HAP-1 (cell line): ENCODE measurements at places on chromosomes 2 and 18.

DNA sequence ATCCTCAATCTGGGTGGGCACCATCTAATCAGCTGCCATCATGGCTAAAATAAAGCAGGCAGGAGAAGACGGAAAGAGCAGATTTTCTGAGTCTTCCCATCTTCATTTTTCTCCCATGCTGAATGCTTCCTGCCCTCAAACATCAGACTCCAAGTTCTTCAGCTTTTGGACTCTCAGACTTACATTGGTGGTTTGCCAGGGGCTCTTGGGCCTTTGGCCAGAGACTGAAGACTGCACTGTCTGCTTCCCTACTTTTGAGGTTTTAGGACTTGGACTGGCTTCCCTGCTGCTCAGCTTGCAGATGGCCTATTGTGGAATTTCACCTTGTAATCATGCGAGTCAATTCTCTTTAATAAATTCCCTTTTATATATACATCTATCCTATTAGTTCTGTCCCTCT lies 36.6 kb downstream of the DIPK1C start:
- no peak for DNase-seq

- DNase-seq: no peak
These were observed 84.0 kb downstream of the LYPD6B start for GRCh38 chr2:149122516-149122915.

DNA sequence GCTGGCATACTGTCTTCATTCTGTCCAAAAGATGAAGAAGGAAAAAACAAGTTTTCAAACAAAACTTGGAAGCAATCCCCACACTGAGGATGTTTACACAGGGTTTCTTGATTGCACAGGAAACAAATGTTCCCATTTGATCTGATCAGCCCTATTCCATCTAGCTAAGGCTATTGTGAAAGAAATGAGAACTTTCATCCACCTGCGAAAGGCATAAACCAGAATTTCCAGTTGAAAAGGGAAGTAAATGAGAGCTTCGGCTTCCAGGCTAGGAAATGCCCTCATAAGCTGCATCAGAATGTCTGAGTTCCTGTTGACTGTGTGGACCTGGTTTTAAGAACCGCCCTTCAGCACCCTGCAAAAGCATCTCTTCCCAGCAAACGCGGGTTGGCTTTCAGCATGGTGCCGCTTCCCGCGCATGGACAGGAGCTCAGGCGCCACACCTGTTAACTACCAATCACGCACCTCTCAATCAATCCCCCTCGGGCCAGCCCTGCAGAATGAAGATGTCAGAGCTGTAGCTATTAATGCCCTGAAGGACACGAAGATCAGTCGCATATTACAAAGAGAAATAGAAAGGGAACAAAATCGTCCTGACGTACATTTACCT lies 850.4 kb downstream of the GALR1 start:
- DNase-seq: no peak

GRCh38 chr2:200735061-200735460 lies 76.6 kb upstream of the BZW1 start:
- DNase-seq: no peak

DNA sequence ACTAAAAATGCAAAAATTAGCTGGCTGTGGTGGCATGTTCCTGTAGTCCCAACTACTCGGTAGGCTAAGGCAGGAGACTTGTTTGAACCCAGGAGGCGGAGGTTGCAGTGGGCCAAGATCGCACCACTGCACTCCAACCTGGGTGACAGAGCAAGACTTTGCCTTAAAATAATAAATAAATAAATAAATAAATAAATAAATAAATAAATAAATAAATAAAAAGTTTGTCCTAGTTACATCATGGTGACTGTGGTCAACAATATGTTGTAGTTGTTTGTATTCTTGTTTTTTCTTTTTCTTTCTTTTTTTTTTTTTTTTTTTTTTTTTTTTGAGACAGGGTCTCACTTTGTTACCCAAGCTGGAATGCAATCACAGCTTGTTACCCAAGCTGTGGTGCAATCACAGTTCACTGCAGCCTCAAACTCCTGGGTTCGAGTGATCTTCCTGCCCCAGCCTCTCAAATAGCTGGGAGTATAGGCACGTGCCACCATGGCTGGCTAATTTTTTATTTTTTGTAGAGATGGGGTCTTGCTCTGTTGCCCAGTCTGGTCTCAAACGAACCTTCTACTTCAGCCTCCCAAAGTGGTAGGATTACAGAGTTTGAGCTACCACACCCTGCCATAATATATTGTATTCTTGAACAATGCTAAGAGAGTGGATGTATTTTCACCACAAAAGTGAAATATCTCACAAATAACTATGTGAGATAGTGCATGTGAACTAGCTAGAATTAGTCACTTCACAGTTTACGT lies 185.0 kb downstream of the PHLPP1 start:
- no peak for DNase-seq

DNA sequence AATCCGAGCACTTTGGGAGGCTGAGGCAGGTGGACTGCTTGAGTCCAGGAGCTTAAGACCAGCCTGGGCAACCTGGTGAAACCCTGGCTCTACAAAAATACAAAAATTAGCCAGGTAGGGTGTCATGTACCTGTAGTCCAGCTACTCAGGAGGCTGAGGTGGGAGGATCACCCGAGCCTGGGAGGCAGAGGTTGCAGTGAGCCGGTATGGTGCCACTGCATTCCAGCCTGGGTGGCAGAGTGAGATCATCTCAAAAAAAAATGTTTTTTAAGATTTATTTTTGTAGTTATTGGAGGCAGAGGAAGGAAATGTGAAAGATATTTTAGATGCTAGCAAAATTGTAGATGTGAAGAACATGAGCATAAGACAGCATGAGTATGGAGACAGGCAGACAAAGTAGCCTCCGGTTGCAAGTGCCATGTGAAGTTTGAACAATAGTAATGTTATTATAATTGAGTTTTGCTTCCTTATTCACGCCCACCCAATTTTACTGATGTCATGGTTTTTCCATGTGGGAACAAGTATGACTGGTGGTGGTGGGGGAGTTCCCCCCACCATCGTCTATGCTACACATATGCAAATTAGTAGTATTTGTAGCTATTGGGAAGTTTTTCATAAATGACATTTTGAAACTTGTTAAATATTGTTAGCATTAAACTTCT lies 18.0 kb downstream of the REL start:
- no peak for DNase-seq

GRCh38 chr2:151851761-151852160 lies 23.5 kb upstream of the ARL5A start:
- DNase-seq: no peak

- DNase-seq: no peak
These were observed 47.5 kb downstream of the TWIST2 start for GRCh38 chr2:238895361-238895882.
